Fibroblast of the aortic adventitia (primary cell): ENCODE measurements at places on chromosomes 4 and X. TPM values are rescaled to one million over a fixed set of nuclear protein-coding genes. Genes with fewer than 3 reads are reported as not detected.

- DNase-seq = peak; percentile 81
Measured at GRCh38 chr4:69760455-69760854, at the start of gene SULT1B1. Gene SULT1B1 (minus strand): TSS chr4:69760620. CDS start chr4:69755217, 5,403 bp downstream.

DNA sequence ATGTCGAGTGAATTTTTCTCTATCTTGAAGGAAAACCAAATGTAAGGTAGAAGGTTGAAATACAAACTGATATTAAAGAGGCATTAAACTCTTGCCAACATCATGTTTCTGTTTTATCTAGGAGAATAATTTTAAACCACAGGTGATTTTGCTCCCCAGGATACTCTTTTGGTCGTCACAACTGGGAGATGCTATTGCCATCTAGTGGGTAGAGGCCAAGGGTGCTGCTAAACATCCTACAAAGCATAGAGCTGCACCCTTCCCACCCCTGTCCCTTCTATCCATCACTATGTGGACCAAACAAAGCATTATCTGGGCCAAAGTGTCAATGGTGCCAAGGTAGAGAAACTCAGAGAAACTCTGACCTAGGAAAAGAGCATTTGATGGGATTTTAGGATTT is 154.6 kb upstream of the MAGEB2 start:
- DNase-seq = peak; percentile 17

- DNase-seq = peak; percentile 68
Measured at GRCh38 chrX:150688911-150689451, 4.2 kb upstream of the MTMR1 start.

DNA sequence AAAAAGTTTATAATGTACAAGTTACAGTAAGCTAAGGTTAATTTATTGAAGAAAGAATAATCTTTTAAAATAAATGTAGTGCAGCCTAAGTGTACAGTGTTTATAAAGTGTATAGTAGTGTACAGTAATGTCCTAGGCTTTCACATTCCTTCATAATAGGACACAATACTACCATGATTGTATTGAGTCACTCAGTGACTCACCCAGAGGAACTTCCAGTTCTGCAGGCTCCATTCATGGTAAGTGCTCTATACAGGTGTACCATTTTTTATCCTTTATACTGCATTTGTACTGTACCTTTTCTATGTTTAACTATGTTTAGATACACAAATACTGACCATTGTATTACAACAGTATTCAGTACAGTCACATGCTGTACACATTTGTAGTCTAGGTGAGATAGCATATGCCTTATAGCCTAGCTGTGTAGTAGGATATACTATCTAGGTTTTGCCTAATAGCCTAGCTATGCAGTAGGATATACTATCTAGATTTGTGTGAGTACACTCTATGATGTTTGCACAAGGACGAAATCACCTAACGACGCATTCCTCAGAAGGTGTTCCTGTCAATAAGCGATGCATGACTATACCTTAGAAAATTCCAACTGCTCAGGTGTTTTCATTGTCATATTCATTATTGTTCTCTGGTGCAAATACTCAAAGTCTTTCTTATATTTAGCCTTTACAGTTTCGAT is 5.5 kb upstream of the TMEM255A start:
- DNase-seq = no peak

DNA sequence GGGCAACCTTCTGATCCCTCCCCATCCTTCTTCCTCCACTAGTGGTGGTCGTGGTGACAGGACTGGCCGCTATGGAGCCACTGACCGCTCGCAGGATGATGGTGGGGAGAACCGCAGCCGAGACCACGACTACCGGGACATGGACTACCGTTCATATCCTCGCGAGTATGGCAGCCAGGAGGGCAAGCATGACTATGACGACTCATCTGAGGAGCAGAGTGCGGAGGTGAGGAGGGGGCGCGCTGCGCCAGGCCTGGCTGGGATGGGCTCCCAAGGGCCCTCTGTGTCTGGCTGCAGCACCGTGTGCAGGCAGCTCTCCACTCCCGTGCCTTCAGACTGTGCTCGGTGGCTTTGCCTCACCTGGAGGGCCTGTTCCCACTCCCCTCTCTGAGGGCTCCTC is 24.3 kb downstream of the RBM10 start:
- no peak for DNase-seq

DNA sequence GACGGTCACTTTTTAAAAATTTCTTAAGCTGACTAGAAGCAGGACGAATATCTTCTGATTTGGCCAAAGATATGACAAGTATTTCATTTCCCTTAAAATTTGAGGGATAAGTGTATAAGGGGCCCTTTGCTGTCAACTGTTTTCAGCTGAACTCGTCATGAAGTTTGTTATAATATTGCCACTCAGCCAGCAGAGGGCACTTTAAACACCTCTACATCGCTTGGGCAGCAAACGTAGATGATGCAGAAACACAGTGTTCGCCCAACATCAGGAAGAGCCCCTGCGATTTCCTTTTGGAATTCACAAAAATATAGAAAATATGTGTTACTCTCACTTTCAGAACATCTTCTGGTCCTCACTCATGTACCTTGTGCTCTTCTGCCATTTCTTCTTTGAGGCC is 435.7 kb upstream of the FMR1 start:
- DNase-seq = no peak

- DNase-seq = no peak
Measured at GRCh38 chr4:79585834-79586233, 177.8 kb upstream of the GK2 start.

DNA sequence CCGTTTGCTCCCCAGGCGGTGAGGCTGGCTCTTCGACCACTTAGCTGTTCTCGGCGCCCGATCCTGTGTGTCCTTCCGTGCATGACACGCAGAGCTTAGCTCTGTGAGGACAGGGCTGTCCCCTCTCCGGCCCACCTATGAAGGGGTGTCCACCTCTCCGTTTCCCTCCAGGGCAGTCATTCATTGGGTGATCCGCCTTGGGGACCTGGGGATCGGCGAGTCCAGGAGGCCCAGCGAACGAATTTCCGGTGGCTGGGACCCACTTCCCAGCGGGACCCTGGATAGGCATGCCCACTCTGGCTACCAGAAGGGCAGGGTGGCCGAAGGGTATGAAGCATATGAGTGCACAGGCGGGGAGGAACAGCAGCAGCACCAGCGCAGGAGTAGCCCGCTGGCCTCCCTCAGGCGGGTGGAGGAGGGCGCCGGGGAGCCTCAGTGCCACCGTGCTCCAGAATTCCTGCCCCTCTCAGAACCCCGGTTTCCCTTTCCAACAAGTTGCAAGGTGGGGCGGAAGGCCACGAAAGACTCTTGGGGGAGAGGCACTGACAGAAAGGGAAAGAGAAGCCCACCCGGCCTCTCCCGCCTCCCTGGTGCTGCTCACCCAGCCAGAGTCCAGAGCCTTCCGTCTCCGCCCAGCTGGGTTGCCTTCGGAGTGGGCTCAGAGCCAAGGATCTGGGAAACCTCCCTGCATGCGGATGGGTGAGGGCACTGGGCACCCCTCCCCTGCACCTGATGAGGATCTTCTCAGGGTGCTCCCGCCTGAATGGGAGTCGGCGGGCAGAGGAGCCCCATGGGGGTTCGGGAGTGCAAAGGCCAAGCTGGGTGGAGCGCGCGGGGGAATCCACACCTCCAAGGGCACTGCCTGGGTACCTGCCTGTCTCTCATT is 8.6 kb downstream of the HMX1 start:
- DNase-seq = no peak

DNA sequence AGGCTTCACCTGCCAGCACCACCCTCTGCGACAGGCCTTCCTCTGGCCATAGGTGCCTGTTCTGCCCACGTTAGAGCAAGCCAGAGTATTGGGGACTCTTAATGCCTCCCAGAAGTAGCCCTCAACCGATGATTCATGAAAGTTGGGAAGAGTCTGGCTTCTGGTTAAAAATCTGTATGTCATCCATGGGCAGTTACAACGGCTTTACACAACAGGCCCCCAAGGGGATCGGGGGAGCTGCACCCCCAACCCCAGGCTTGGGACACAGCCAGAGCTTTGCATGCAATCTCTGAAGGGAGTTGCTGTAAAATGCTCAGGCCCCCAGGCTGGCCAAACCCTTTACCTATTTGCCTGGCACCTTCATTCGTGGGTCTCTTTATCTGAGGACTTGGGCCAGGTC is 5.4 kb upstream of the CYTL1 start:
- DNase-seq = peak; percentile 36

Gene CSTF2
- 12.5 and 22.3 TPM in 2 replicates for total RNA-seq
